ENCODE measurements at places on chromosomes 7 and 10.

DNA sequence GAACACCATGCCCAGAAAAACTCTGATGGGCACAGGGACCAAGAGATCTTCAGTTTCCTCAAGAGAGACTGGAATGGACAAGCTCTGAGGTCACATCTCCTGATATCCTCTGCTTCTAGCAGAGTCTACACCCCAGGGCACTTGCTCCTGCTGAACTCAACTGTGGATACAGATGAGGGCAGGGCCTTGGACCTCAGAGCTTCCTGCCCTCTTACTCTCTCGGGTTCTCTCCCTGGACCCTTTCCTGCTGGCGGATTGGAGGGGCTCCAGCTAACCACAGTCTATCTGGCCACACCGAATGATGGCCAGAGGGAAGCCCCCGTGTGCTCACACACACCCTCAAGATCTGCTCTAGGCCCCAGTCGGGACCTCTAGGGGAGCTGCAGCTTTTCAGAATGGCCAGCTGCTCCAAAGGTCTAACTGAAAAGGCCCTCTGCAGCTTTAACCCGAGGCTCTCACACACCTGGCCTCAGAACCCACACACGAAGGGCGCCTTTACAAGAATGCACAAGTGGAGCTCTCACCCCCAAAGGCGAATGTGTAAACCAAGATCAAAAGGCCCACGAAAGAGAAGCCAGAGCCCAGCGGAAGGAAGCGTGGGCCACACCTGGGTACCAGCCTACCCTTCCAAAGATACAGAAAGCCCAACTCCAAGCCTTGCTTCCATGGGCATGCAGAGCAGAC, 65.5 kb downstream of the FAM53B start:
- DNase-seq: no peak

DNA sequence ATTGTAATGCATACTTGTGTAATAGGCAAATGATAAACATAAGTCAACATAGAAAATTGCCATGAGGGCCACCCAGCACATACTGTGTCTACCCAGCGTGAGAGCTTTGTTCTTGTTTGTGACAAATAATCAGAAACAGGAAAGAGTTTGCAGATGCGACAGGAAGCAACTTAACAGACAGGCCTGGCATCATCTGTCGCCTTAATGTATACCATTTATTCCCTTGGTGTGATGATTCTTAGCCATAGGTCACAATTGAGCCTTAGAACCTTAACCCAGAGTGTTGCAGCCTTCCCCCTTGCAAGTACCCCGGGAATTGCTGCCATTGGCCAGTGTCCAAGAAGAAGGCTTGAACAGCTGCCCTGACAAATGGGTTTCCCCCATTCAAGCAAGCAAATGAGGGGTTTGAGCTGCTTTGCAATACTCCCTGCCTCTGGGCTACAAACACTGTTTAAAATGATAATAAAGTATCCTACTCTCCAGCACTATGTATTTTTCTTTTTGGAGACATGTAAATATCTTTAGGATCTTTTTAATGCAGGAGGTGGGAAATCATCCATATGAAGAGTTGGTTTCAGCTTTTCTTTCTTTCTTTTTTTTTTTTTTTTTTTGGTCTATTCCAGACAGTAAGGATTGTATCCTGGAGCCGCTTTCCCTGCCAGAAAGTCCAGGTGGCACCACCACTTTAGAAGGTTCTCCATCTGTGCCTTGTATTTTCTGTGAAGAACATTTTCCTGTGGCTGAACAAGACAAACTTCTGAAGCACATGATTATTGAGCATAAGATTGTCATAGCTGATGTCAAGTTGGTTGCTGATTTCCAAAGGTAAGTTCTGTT, 80.0 kb downstream of the ZNF277 start:
- no peak for DNase-seq

DNA sequence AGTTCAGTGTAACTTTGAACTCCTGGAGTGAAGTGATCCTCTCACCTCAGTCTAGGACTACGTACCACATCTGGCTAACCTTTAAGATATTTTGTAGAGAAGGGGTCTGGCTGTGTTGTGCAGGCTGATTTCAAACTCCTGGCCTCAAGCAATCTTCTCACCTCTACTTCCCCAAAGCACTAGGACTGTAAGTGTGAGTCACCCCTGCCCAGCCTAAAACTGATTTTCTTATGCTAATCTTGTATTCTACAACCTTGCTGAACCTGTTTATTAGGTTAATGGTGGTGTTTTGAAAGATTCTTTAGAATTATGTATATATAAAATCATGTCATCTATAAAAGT, 58.0 kb downstream of the LCOR start:
- no peak for DNase-seq

GRCh38 chr7:121634356-121634755, 238.2 kb upstream of the FAM3C start:
- no peak for DNase-seq

DNA sequence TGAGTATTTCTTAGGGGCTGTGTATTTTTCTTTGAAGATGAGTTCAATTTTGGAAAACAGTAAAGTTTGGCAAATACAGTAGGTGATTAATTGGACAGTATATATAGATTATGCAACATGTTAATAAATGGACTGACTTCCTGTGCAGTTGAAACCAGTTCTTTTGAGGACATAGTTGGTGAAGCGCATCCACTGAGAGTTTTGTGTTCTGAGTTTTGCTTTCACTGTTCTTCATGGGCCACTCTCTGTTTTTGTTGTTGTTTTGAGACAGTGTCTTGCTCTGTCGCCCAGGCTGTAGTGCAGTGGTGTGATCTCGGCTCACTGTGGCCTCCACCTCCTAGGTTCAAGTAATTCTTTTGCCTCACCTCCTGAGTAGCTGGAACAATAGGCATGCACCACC, 109.0 kb downstream of the SDHAF3 start:
- no peak for DNase-seq

DNA sequence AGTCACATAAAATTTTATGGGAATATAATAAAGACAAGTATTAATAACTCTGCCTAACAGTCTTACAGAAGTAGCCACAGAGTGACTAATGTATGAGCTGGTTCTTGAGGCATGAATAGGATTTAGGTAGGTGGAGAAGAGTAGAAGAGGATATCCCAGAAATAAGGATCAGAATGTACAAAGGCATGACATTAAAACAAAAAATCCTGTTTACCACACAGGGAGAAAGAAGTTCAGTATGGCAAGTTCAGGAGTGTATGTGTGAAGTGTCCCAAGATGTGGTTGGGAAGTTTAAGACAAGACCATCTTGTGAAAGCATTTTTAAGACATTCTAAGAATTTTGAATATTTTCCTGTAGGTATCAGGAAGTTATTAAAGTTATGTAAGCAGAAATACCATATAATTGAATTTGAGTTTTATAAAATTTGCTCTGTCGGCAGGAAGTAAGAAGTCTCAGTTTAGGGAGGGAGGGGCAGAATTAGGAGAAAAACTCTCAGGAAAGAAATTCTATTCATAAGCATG, 64.7 kb upstream of the CAV2 start:
- DNase-seq: no peak

DNA sequence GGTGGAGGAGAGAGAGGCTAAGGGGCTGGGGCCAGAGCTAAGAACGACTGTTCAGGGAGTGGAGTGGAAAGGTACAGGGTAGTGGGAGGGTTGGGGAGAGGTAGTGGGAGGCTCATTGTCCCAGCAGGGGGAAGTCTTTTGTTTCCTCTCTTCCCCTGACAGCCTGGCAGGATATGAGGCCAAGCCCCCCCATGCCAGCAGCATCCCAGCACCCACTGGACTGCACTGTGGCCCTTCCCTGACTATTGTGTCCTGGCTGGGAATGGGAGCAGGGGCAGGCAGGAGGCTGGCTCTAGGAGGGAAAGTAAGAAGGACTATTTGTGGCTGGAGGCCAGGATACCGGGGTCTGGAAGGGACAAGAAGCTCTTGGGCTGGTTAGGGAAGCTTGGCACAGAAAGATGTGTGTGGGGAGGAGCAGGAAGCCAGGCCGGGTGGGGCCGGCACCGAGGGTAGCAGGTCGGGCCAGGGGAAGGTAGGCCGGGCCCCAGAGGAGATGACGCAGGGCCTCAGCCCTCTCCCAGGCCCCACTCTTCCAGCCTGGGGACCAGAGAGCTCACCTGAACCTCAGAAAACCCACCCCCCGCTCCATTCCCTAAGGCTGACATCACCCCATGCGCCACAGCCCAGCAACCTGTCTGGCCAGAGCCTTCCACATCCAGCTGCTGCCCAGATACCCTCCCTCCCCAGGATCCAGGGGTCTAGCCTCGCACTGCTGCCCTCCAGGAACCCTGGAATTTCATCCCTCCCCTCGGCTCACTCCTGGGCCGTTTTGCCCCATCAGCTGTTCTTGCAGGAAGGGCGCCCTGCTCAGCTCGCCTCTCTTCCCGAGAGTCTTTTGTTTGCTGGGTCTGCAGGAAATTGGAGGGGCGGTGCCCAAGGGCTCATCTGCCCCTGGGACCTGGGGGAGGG, 8.8 kb upstream of the EPHB4 start:
- DNase-seq: no peak

- no peak for DNase-seq
Observed at GRCh38 chr10:47109906-47110305, 190.1 kb upstream of the GDF10 start.

GRCh38 chr10:74079936-74080590, 70.6 kb downstream of the AP3M1 start:
- no peak for DNase-seq

- DNase-seq: no peak
Observed at GRCh38 chr10:68576118-68576517, 16.0 kb downstream of the TET1 start.

GRCh38 chr10:119270762-119271366, 63.5 kb downstream of the GRK5 start:
- DNase-seq: peak; percentile 19

GRCh38 chr7:4667776-4668509, 14.2 kb upstream of the FOXK1 start:
- DNase-seq: no peak

DNA sequence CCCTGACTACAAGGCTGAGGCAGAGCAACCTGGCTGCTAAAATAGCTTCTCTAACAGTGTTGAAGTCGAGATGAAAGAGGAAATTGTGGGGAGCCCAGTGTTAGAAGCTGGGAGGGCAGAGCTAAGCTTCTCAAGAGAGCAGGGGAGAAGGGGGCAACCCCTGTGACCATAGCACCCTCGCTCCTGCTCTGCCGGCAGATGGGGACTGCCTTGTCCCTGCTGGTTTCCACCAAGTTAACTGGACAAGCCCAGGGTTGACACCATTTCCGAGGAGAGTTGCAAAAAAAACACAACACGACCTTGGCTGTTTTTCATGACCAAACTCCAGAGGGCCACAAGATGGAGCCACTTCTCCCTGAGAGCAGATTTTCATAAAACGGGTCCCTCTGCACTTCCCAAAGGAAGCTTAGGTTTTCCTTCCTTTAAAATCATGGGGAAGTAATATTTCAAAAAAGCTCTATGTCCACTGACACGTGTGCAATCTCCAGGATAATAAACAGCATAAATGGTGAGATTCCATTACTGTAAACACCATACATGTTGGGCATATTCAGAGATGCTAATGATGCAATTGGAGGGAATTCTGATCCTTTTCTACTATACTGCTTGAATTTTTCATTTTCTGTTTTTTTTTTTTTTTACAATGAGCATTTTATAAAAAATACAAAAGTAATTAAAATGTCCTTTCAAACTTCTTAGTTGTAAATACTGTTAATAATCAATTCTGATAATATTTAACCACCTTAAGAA, 140.4 kb downstream of the PIP4K2A start:
- no peak for DNase-seq

DNA sequence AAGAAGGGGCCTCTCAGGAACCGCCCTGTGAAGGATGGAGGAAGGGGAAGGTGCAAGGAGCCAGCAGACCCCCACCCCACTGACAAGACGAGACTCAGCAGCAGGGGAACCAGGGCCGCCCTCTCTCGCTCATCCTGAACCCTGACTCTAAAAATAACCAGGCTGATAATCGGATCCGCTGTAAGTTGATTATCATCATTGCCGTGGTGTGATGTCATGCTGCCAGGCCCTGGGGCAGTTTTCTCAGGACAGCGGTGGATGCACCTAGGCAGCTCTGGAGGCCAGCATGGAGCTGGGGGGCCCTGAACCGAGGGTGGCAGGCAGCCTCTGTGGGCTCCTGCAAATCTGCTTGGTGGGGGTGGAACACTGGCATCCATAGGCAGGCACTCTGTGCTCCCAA, 7.9 kb downstream of the RET start:
- no peak for DNase-seq

- no peak for DNase-seq
Observed at GRCh38 chr7:47300472-47301104, 281.3 kb downstream of the TNS3 start.

All from DMS79 (cell line).